Activated B cell treated with CpG ODN at 0.5 μM for 24 hours (primary cell): ENCODE measurements at places on chromosomes 7 and 10. TPM values are rescaled to one million over a fixed set of nuclear protein-coding genes. Genes with fewer than 3 reads are reported as not detected.

DNA sequence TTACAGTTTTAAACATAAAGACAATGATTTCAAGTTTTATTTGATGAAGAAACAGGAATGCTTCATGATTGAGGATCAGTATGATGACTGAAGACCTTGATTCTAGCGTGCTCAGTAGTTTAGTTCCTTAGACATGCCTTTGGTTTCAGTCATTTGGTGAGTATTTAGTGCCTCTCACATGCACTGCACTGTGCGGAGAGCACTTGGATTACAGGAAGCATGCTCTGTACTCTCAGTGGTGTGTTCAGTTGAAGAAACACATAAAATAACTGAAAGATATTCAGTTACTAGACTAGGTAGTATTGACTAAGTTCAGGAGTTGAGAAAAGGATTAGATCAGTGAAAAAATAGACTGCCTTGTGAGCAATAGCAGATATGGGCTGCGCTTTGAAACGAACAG, 25.5 kb downstream of the RBM17 start:
- DNase-seq = no peak
- peaks cover 80% of the 10 kb centered on the region for H3K36me3 ChIP-seq

DOCK1 gene
- not detected in 2 replicates for total RNA-seq

C10orf90 gene
- total RNA-seq = not detected in 2 replicates

DNA sequence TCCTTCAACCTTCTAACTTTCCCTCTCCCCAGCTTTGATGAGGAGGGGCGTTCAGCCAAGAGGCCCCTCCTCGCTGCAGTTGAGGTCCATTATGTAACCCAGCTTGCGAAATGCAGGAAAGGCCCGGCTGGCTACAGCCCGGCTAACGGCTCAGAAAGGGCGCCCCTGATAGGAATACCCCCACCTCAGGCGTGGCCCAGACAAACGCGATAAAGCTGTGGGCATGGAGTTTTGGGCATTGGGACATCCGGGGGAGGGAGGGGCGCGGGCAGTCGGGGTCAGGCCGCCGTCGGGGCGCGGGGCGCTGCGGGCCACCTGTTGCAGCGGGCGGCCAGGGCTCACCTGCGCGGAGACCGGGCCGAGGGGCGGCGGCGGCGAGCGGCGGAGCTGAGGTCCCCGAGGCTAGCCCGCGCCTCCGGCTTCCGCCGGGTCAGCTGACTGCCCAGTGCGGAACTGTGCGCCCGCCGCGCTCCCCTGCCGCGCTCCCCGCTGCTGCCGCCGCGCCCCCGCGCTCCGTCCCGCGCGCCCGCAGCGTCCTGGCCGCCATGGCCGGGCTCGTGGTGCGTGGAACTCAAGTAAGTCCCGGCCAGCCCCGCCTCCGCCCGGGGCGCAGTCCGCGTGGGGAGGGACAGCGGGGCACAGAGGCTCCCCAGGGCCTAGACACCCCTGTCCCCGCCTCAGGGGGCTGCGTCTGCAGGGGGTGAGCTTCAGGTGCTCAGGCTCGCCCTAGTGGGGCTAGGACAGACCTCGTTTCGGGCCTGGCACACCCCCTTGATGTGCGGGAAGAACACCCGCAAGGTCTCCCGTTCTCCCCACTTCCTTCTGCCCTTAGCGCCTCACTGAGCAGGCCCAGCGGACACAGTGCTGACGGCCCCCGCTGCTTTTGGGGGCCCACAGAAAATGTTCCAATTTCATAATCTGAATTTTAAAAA, at the start of gene LRMDA:
Gene LRMDA (plus strand): TSS at position 445 of the 932 bp plus-strand sequence.
- no peak within 1 kb of the TSS for H3K27ac ChIP-seq
- no peaks in the 10 kb centered on the region for H3K36me3 ChIP-seq
- peaks cover 7% of the 10 kb centered on the region for H3K4me1 ChIP-seq
- no peak within 1 kb of the TSS for H3K4me3 ChIP-seq
- no peak for DNase-seq
- peaks cover 53% of the 10 kb centered on the region for H3K27me3 ChIP-seq

PNLIPRP2 gene
- total RNA-seq = not detected in 2 replicates

GRCh38 chr7:2640482-2640830, 8.7 kb downstream of the TTYH3 start:
- DNase-seq = no peak
- peaks cover 2% of the 10 kb centered on the region for H3K36me3 ChIP-seq
- peaks cover 71% of the 10 kb centered on the region for H3K4me1 ChIP-seq
- no peaks in the 10 kb centered on the region for H3K27me3 ChIP-seq
- H3K4me3 ChIP-seq = no peak overlapping the region
- H3K27ac ChIP-seq = peak overlapping the region; percentile 80

DNA sequence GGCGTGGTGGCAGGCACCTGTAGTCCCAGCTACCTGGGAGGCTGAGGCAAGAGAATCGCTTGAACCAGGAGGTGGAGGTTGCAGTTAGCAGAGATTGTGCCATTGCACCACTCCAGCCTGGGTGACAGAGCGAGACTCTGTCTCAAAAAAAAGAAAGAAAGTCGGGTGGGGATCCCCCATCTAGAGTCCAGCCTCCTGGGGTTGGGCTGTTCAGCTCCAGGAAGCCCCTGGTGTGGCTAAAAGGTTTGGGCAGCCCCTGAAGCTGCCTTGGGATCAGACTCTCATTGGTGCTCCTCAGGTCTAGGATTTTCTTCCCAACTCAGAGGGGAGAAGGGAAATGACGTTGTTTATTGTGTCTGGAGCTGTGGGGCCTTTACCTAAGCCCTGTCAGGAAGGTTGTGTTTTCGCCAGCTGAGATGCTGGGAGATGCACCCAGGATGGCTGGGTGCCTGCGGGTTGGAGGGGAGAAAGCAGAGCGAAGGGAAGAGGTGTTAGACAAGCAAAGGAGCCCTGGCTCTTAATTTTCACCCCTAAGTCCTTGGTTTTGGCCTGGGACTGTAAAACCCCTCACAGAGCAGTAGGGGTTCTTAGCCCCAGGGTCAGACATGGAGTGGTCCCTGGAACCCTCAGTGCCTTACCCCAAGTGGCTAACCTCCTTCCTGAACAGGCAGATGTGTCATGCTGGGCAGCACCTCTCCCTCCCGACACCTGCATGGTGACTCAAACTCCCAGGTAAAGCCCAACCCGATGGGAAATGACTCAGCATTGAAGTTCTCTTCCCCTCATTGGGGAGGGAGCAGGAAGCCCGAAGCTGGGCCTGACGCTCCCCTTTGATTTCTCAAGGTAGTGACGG, 21.1 kb downstream of the PLAU start:
- no peak for DNase-seq
- no peaks in the 10 kb centered on the region for H3K36me3 ChIP-seq
- no peaks in the 10 kb centered on the region for H3K27me3 ChIP-seq
- H3K4me1 ChIP-seq = peaks cover 15% of the 10 kb centered on the region
- H3K4me3 ChIP-seq = no peak overlapping the region
- H3K27ac ChIP-seq = peak overlapping the region; percentile 20

- H3K36me3 ChIP-seq = no peaks in the 10 kb centered on the region
- no peak for DNase-seq
- no peaks in the 10 kb centered on the region for H3K4me1 ChIP-seq
- peaks cover 27% of the 10 kb centered on the region for H3K27me3 ChIP-seq
Measured at GRCh38 chr7:42843205-42843800, 68.6 kb downstream of the C7orf25 start.

ODAD2 gene
- total RNA-seq = not detected in 2 replicates

GRCh38 chr7:134108802-134109201, 18.3 kb upstream of the LRGUK start:
- no peak overlapping the region for H3K4me3 ChIP-seq
- H3K36me3 ChIP-seq = no peaks in the 10 kb centered on the region
- no peak for DNase-seq

PTPRN2 gene
- 1.6 and 1.8 TPM in 2 replicates for total RNA-seq

GRID2IP gene
- total RNA-seq = 0.93 and 1.3 TPM in 2 replicates

EN2 gene
- total RNA-seq = not detected in 2 replicates

HOGA1 gene
- total RNA-seq = not detected in 2 replicates

DNA sequence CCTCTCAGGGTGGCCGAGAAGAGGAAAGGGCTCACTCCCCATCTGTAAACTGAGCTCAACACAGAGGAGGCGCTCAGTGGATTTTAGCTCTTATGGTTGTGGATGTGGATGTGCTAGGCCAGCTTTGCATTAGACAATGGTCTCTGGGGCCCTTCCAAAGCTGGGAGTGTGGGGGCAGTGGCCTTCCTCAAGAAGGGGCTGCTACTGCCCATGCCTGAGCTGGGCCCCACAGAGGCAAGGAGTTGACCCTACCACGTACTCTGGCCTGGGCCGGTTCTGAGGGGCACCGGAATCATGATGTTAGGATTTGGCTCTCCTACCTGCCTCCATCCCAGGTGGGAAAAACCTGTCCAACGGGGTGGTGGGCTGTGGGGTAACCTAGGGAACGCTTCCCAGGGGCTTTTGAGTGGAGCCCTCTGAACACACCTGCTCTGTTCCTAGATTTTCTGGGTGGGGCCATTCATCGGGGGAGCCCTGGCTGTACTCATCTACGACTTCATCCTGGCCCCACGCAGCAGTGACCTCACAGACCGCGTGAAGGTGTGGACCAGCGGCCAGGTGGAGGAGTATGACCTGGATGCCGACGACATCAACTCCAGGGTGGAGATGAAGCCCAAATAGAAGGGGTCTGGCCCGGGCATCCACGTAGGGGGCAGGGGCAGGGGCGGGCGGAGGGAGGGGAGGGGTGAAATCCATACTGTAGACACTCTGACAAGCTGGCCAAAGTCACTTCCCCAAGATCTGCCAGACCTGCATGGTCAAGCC, 11.5 kb downstream of the AQP1 start:
- H3K36me3 ChIP-seq = no peaks in the 10 kb centered on the region
- H3K4me3 ChIP-seq = no peak overlapping the region
- H3K4me1 ChIP-seq = no peaks in the 10 kb centered on the region
- peak; percentile 5 for DNase-seq

DNA sequence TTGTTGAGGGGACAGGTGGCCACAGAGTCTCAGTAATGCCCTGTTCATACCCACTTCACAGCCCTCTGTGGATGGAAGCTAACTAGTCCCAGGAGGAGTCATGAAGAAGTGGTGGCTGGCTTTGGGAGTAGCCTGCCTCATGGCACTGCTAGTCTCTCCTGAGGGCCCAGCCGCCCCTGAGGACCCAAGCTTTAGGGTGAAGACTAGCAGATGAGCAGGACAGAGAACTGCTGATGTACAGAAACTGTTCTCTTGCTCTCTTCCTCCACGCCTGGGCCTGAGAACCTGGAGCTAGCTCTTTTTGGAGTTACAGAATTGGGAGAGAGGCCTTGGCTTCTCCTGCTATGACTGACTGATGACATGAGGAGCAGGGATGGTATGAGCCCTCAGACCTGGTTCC, 99.2 kb downstream of the RAMP3 start:
- H3K27me3 ChIP-seq = peaks cover 41% of the 10 kb centered on the region
- H3K4me3 ChIP-seq = no peak overlapping the region
- peaks cover 24% of the 10 kb centered on the region for H3K4me1 ChIP-seq

- no peaks in the 10 kb centered on the region for H3K36me3 ChIP-seq
- DNase-seq = no peak
- H3K4me3 ChIP-seq = no peak overlapping the region
- no peak overlapping the region for H3K27ac ChIP-seq
- H3K4me1 ChIP-seq = no peaks in the 10 kb centered on the region
Measured at GRCh38 chr10:11830836-11831519, 7.8 kb downstream of the PROSER2 start.

RAB11FIP2 gene
- total RNA-seq = 20.4 and 33.2 TPM in 2 replicates

DNA sequence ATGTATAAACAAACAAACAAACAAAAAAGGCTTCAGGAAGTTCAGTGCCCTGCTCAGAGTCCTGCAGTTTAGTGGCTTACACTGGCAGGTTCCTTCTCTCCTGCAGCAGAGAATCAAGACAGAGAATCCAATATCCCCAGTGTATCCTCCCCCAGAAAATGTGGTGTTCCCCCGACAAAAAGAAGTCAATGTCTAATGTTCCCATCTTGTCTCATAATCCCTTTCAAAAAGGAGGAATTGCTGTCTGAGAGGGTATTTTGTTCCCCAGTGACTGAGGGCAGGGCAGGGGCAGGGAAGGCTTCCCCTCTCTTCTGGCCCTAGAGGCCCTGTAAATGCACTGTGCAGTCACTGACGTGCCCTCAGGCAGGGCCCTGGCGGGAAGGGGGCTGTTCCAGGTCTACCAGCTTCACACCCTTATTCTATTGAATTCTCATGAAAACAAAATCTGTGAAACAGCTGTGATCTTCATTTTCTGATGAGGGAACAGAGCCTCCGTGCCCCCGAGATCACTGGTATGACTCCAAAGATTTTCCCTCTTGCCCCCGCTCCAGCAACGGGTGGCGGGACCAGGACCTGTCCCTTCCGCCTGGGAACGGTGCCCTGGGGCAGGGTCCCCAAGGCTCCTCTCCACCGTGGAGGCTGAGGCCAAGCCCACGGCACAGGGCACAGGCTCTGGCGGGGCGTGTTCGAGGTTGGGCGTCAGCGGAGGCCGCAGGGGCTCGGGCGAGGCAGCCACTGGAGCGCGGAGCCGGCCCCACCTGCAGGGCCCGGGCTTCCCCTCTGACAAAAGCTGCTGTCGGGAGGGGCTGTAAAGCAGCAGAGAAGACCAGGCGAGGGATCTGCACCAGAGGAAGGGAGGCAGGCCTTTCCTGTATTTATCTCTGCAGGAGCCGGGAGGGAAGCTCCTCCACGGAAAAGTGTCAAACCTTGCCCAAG, 13.4 kb upstream of the WDFY4 start:
- H3K27me3 ChIP-seq = no peaks in the 10 kb centered on the region
- H3K4me1 ChIP-seq = peaks cover 76% of the 10 kb centered on the region
- no peaks in the 10 kb centered on the region for H3K36me3 ChIP-seq
- peak overlapping the region; percentile 98 for H3K27ac ChIP-seq
- peak; percentile 88 for DNase-seq
- H3K4me3 ChIP-seq = peak overlapping the region; percentile 74

DNA sequence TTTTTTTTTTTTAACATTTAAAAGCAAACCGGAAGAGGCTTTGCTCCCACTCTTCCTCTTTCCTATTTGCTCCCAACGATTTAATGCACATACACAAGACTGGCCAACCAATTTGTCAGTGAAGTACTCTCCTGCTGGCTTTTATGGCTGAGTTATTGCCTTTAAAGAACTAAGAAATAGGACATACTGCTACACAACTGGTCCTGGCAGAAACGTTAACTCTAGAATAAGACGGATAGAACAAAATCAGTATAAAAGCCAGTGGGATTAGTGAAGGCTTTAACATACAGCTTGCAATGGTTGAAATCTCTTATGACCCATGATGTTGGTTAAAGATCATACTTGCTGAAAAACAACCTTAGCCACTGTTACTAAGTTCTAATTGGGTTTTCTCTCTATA, 47.2 kb downstream of the PDE1C start:
- no peaks in the 10 kb centered on the region for H3K36me3 ChIP-seq
- H3K27ac ChIP-seq = no peak overlapping the region
- no peak for DNase-seq
- H3K4me3 ChIP-seq = no peak overlapping the region

GLI3 gene
- total RNA-seq = not detected in 2 replicates

MTURN gene
- total RNA-seq = 2.8 and 4.6 TPM in 2 replicates

STAMBPL1 gene
- 38.7 and 44.5 TPM in 2 replicates for total RNA-seq

TBX20 gene
- total RNA-seq = 0.10 and 0.11 TPM in 2 replicates

DNA sequence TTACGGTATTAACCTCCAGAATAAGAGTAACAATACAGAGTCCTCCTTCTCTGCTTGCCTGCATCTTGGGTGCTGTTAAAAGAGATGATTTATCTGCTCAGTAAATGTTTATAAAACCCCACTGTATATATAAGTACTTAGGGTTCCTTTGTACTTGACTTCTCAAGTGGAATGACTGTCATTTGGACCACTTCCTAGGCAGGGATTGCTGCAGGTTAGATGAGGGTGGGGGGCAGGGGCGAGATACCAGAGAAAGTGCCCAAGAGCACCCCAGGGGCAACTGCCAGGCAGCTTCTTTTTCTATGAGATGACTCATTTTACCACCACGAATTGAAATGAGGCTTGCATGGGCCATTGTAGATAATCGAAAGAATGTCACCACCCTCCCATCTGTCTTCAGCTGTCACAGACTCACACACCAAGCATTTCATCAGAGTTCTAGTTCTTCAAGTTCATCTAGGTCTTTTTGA, 421.9 kb upstream of the GALNT17 start:
- H3K4me3 ChIP-seq = no peak overlapping the region
- H3K27me3 ChIP-seq = no peaks in the 10 kb centered on the region
- no peaks in the 10 kb centered on the region for H3K36me3 ChIP-seq
- H3K4me1 ChIP-seq = no peaks in the 10 kb centered on the region
